ENCODE measurements at places on chromosomes 6 and 20.

- DNase-seq: no peak
Observed at GRCh38 chr6:39590871-39591393, 134.3 kb downstream of the KIF6 start.

DNA sequence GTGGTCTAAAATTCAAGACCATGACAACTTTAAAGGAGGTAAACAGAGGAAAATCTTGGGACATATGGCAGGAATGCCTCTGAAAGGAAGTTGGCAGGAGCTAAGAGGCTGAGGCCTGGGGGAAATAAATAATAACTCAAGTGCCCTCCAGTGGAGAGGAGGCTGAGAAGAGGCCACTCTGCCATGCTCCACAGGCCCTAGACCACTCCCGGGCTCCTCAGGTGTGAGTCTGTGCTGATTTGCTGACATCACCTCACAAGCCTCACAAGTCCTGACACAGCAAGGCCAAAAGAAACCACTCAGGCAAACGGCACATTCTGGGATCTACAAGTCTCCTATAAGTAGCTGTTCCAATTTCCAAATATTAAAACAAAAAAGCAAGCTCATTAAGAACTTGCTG is 91.0 kb upstream of the RIPOR2 start:
- DNase-seq: no peak

GRCh38 chr6:133392641-133393040 is 151.5 kb downstream of the EYA4 start:
- no peak for DNase-seq

GRCh38 chr6:155510879-155511278 is 55.2 kb upstream of the NOX3 start:
- no peak for DNase-seq

DNA sequence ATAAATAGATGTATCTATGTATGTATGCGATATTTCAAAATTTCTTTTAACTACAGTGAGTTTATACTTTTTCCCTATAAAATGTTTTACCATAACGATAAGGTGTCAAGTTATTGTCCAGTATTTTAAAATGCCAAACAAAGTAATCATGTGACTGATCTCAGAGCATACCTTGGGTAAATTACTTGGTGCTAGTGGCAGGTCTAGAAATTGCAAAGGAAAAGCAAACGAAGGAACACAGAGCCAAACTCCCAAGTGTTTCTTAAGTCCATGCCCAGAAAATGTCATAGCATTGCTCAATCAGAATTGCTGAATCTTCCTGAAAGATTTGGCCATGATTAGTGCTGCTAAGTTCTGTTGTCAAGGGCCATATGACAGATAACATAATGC is 77.5 kb downstream of the CAP2 start:
- DNase-seq: no peak

GRCh38 chr6:4297348-4297747 is 162.0 kb upstream of the ECI2 start:
- no peak for DNase-seq

GRCh38 chr6:85483846-85484245 is 34.0 kb downstream of the NT5E start:
- no peak for DNase-seq

GRCh38 chr6:65760285-65760684 is 53.3 kb upstream of the EYS start:
- DNase-seq: no peak

GRCh38 chr6:39773782-39774181 is 18.4 kb upstream of the DAAM2 start:
- DNase-seq: no peak

- no peak for DNase-seq
Observed at GRCh38 chr6:6169141-6169540, 151.3 kb downstream of the F13A1 start.

Data from T-helper 22 cell (primary cell).